Stimulated activated CD4-positive, alpha-beta T cell treated with anti-CD3 and anti-CD28 coated beads, Interleukin-2, amount 100 ng/mL, for 48 hours (primary cell): ENCODE measurements at places on chromosomes 7 and 10.

- no peak for DNase-seq
Measured at GRCh38 chr10:114110174-114110972, 63.6 kb downstream of the CCDC186 start.

GRCh38 chr10:14625765-14626525 lies 148.8 kb downstream of the FAM107B start:
- no peak for DNase-seq

GRCh38 chr7:134625550-134625949 lies 21.1 kb upstream of the BPGM start:
- DNase-seq, result no peak

- no peak for DNase-seq
Measured at GRCh38 chr7:15326044-15326644, 235.7 kb downstream of the AGMO start.

DNA sequence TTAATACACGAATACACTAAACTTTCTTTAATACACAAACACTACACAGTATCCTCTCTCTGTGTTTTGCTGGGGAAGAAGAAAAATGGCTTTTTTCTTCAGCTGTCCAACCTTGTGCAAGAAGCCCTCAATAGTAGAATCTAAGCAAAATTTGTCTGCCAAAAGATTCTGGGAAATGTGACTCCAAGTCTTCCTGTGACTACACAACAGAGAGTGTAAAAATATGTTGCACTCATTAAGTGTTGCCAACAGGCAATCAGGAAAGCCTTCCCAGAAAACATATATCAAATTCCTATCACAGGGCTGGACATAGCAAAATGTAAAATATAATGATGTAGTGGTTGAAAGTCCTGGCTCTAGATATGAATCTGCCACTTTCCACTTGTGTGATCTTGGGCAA lies 825.1 kb upstream of the ZWINT start:
- DNase-seq, result no peak

DNA sequence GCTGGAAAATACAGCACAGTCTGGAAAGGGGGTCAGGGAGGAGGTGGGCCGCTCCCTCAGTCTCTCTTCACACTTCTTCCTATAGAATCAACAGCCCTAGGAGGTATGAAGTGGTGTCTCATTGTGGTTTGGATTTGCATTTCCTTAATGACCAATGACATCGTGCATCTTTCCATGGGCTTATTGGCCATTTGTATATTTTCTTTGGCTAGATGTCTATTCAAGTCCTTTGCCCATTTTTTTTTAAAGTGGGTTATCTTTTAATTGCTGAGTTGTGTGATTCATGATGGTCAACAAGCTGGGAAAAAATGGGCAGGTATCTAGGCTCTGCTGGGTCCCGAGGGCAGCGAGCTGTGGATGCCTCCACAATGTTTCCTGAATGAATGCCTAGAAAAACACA lies 29.1 kb downstream of the TMEM130 start:
- no peak for DNase-seq
